Activated effector memory CD4-positive, alpha-beta T cell treated with Interleukin-2 at 50 U/mL for 16 hours (primary cell): ENCODE measurements at places on chromosomes 6 and 20.
A peak's percentile ranks its signal among the peaks of the same experiment; 100 is the strongest.

DNA sequence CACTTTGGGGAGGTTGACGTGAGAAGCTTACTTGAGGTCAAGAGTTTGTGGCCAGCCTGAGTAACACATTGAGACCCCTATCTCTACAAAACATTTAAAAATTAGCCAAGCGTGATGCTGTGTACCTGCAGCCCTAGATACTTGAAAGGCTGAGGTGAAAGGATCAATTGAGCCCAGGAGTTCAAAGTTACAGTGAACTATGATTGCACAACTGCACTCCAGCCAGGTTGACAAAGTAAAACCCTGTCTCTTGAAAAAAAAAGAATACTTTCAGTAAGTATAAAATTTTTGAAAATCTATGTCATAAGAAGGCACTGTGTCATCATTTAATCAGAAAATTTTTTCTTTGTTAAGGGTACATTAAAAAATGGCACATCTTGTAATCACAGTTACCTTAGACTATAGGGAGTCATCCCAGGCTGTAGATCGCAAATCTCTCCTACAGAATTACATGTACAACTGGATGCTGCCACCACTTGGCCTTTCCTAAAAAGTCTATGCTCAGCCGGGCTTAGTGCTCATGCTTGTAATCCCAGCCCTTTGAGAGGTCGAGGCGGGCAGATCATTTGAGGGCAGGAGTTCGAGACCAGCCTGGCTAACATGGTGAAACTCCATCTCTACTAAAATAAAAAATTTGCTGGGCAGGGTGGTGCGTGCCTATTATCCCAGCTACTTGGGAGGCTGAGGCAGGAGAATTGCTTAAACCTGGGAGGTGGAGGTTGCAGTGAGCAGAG lies 17.0 kb upstream of the MRS2 start:
- no peak for DNase-seq

DNA sequence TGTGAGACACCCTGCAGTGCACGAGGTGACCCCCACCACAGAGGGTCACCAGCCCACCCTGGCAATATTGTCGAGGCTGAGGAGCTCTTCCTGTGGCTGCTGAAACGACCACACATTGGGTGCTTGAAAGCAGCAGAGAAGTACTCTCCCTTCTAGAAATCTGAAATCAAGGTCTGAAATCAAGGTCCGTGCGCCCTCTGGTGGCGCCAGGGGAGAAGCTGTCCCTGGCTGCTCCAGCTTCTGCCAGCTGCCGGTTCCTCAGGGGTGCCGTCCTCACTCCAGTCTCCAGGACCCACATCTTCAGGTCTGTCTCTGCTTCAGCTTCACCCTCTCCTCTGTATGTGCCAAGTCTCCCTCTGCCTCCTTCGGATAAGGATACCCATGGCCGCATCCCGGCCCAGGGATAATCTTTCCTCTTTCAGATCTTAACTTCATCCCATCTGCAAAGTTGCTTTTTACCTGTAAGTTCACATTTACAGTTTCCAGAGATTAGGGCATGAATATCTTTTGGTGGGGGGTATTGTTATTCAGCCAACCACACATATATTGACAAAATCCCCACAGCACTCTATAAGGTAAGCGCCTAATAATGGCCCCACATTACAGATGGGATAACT lies 108.3 kb upstream of the PHACTR3 start:
- DNase-seq: peak; percentile 47

DNA sequence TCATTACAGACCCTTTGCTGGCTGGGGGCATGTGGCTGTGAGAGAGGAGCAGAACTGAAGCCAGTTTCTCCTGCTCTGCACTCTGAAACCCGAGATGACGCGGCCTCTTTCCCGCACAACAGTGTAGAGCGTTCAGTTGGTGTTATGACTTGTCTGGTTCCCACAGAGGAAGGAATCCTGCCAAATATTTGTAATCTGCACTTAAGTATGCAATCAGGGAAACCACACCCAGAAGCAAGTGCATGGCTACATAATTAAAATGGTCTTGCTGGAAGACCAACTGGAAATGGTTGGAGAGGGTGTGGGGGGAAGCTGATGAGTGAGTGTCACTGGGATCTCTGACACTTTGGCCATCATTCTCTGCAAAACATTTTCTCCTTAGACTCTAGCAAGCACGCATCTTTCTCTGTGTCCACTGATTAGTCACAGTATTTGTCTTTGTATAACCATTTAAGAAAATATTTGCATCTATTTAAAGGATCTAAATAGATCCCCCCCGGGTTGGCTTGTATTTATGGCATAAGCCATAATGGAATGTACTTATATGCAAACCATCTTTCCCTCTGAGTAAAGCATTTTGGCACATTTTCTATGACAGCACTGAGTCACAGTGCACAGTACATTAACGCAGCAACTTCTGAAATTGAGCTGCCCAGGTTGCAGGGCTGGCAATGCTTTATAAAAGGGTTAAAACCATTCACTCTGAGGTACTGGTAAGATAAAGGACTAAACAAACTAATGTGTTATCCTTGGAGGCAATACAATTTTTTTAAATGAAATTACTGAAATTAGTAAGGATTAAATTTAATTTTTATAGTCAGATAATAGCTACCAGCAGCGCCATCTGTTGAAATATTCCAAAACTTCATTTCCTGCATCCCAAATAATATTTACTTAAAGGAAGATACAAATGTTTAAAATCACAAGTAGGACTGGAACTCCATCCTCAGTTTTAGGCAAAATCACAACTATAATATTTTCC lies 76.7 kb downstream of the FOXC1 start:
- DNase-seq: no peak

GRCh38 chr6:1689141-1689540 lies 79.4 kb downstream of the FOXC1 start:
- no peak for DNase-seq

GRCh38 chr6:7389162-7389450 lies 436 bp downstream of the CAGE1 start:
- no peak for DNase-seq

GRCh38 chr6:39048481-39049399 lies at the start of gene GLP1R:
GLP1R (plus strand) TSS chr6:39048781; CDS start chr6:39048841, 60 bp downstream.
- DNase-seq: no peak
